ENCODE measurements at places on chromosomes 12 and 14.
A peak's percentile ranks its signal among the peaks of the same experiment; 100 is the strongest.

- DNase-seq, result no peak
Observed at GRCh38 chr12:124626971-124627411, 59.6 kb upstream of the NCOR2 start.

DNA sequence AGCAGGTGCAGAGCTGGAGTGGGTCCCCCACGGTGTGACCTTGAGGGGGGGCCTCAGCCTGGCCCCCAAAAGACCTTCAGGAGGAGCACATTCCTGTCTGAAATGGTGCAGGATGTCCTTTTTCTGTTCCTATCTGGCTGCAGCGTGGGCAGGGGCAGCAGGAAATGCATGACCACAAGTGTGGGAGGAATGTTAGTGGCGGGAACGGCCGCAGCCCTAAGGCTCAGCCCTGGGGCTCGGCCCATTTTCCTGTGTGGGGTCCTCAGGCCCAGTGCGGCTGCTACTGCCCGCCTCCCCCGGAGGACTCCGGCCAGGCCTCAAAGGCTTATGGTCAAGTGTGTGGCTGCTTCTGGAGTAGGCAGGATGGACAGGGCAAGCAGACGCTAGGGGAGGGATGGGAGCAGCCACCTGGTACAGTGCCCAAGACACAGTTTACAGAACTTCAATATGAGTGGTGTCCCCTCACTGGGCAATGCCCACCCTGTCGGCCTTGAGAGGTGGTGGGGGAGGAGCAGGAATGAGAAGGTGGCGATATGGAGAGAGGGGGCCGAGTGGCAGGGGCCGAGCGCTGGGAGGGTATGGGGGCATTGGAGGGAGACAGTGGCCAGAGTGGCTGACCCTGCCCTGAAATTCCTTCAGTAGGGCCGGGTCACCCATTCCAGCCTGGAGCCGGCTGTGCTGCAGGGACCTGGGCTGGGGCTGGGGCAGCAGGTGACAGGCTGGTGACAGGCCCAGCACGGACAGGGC, 137.4 kb downstream of the CALM1 start:
- no peak for DNase-seq

- DNase-seq, result no peak
Observed at GRCh38 chr14:30053103-30053502, 125.5 kb upstream of the PRKD1 start.

- peak; percentile 73 for DNase-seq
Observed at GRCh38 chr12:49264466-49264872, 413 bp upstream of the TUBA1C start.

DNA sequence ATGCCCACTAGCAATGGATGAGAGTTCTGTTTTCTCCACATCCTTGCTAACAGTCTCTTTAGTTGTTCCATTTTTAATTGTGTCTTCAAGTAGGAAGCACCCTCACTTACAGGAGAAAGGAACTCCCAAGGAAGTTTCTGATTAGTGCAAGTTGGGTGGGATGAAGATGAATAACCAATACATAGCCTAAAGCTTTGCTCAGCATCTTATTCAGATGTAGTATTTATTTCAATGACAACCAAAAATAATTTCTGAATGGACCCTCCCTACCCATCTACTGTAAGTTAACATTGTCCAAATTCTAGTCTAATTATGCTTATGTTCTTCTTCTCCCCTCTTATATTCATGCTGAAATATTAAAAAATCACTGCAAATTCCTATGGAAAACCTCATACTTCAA, 36.0 kb downstream of the RASSF3 start:
- DNase-seq, result no peak

DNA sequence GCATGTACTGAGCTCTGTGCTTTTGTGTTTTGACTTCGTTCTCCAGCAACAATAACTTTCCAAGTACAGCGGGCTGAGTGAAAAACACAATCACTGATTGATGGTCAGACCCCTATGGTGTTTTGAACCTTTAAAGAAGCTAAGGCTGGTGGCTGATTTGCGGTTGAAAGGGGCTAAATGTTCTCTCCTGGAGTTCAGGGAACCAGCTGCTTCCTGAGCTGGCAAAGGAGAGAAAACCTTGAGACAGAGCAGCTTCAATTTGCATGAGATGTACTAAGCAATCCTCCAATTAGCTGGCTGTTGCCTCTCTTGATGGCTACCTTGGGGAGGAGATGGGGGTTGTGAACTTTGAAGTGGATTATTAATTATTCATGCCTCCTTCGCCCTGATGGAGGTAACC, 546.7 kb upstream of the SEL1L start:
- no peak for DNase-seq

GRCh38 chr12:49507139-49507538, 31.7 kb upstream of the KCNH3 start:
- DNase-seq, result no peak

DNA sequence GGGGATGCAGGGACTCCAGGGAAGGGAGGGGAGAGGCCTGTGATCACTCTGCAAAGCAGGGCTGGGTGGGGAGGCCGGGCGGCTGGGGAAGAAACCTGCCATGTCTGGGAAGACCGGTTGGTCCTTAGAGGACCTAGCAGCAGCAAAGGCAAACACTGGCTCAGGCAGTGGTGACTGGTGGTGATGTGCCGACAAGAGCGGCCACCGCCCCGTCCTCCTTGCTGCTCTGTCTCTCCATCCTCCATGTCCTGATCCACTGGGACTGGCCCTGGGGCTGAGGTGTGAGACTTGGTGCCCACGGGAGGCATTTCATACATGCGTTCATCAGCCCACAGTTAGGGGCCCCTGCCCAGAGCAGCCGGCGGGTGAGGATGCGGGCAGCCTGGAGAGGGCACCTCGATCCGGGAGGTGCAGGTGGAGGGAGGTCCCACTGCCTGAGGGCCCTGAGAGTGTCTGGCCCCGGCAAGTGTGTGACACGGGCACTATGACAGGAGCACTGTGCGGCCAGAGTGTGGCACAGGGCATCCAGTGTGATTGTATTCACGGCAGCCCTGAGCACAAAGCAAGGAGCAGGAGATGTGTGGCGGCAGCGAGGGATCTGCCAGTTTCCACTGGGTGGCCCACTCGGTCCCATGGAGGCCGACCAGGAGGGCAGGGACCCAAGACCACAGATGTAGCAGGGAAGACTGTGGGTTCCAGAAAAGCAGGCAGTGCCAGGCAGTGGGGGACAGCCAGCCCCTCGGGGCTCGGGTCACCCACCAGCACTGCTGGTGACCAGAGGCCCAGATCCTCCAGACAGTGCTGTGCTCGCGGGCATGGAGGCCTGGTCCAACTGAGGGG, 13.9 kb downstream of the ANKRD9 start:
- no peak for DNase-seq

DNA sequence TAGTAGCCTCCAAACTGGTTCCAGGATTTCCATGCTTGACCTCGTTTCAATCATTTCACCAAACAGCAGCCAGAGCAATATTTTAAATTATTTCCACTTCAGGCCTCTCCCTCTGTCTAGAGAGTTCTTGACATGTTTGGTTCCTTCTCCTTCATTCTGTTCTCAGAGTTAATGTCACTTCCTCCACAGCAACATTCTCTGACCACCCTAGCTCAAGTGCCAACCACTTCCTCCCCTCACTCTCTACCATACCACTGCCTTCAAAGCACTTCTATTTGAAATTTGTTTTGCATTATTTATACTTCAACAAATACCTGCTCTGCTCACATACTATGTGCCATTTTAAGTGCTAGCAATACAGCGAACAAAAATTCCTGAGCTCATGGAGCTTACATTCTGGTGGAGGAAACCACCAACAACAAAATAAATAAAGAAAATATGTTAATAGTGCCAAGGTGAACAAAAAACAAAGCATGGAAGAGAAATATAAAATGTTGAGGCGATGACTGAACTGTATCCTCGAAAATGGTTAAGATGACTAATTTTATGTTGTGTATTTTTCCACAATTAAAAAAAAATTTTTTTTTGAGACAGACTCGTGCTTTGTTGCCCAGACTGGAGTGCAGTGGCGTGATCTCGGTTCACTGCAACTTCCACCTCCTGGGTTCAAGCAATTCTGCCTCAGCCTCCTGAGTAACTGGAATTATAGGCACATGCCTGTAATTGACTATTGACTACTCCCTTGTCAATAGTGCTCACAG, 17.3 kb downstream of the BAZ1A start:
- DNase-seq, result no peak

GRCh38 chr14:59321626-59321949, 133.1 kb downstream of the DAAM1 start:
- no peak for DNase-seq

DNA sequence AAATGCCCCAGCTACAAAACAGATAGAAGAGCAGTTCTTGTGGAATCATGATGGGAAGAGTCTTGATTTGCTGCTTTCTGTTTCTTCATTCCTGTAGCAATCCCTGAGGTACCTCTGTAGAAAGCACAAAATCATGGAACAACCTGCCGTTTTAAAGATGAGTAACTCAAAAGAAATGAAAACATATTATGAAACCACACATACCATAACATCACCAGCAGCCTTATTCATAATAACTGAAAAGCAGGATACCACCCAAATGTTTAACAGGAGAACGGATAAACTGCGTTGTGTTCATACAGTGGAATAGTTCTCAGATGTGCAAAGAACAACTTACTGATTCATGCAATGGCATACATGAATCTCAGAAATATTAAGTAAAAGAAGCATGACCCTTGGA, 188.1 kb downstream of the RGS6 start:
- DNase-seq, result no peak

GRCh38 chr14:61474701-61475100, 153.3 kb downstream of the PRKCH start:
- DNase-seq, result no peak

GRCh38 chr12:105368047-105368646, 37.7 kb downstream of the C12orf75 start:
- no peak for DNase-seq

- no peak for DNase-seq
Observed at GRCh38 chr12:31002999-31003398, 70.7 kb upstream of the DDX11 start.

DNA sequence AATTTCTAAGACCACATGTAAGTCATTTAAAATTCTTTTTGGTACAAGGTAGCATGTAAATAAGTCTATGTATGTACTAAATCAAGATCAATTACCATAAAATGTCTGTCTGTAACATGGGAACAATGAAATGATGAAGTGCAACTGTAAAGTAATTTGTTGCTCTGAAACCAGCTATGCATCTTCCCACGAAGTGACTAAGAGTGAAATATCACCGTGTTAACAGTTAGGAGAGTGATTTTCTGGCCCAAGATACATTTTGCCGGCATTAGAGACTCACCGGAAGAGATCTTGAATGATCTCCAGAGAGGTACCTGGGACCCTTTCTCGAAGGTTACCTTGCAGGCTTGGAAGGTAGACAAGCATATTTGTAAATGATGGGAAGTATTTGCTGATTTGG, 105.8 kb downstream of the SAMD4A start:
- DNase-seq, result no peak

- peak; percentile 73 for DNase-seq
Observed at GRCh38 chr14:73741386-73741875, 27.2 kb upstream of the PNMA1 start.

DNA sequence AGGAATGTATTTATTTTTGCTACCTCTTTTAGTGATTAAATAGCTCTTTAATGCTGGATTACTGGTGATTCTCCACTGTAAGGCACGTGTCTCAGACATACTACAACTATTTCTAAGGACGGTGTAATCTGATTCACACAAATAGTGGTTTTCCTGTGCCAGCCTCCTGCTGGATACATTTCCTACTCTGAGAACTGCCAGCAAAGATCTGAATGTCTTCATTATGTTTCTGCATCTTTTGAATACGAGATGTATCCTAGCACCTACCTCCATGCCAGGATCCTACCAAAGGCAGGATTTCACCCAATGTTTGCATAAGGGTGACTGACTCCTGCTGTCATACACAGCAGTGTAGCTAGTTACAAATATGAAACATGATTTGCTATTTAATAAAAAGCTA, 120.6 kb downstream of the PRICKLE1 start:
- no peak for DNase-seq

- DNase-seq, result no peak
Observed at GRCh38 chr12:13735734-13736133, 245.7 kb downstream of the GRIN2B start.

DNA sequence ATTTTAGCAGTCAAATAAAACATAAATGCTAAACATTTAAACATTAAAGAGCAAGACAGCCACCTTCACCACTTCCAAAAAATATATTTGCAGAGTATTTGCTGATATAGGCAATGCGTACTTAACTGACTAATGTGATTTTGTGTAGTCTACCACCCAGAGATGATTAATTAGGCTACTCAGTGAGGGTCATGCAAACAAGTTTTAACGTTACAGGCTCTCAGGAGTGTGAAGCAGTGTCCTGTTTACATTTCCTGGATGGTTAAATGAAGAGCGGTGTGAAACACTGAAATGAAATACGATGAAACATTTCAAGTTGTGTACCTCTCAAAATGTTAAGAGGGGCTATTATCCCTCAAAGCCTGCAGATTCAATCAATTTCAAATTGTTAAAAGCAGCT, 165.8 kb upstream of the LRIG3 start:
- DNase-seq, result no peak

DNA sequence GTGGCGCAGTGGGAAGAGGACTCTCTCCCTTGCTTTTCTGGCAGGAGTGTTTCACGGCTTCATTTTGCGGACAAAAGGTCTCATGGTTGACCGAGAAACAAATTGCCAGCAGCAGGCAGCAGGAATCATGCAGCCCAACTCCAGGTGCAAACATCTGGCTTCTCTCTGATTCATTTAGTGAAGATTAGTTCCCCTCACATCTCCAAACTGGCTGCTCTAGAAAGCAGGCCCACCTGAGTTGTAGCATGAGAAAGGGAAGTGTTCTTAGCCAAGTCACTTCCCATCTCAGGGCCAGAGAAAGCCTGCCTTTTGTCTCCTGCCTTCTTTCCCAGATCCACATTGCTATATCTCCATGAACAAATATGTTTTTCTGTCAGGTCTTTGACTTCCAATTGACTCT, 120.8 kb upstream of the CCDC196 start:
- DNase-seq, result no peak

DNA sequence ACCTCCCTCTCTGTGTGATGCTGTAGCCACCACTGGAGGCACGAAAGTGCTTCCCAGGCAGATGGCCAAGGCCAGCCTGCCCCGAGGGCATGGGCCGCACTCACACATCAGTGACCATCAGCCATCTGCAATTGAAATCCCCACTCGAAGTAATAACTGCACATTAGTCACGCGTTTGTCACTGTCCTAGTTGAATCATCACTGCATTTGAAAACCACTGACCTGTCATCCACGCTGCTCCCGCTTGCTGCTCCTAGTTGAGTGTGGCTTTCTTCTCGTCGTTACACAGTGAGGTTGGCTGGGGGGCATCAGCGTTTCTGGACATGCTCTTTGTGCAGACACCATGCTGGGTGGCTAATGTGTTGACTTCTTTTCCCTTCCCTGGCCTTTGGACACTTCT, 176.1 kb downstream of the ADGRD1 start:
- no peak for DNase-seq

DNA sequence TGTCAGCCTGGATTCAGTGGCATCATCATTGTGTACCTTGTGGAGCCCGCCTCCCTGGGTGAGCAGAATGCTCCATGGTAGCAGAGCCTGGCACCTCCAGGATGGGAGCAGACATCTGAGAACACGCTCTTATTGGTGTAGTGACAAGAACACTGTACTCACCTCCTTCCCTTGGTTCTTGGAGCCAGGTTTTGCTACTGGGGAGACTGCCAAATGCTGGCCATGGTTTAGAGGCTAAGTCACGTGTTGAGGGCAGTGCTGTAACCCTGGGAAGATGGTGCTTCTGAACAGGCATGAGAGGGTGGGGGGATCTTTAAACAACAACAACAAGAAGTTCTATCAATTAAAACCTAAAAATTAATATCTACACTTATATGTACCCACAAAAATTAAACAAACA, 47.6 kb upstream of the ASPG start:
- no peak for DNase-seq

GRCh38 chr12:124646385-124647230, 79.2 kb upstream of the NCOR2 start:
- DNase-seq, result peak; percentile 15
